ENCODE measurements at places on chromosomes 11 and 22.

- DNase-seq: peak; percentile 52
These were observed 47.7 kb upstream of the GAB2 start for GRCh38 chr11:78465169-78465942.

GRCh38 chr11:126997641-126998040 lies 2.9 kb downstream of the KIRREL3 start:
- no peak for DNase-seq

GRCh38 chr11:117546431-117547194 lies 219.0 kb downstream of the CEP164 start:
- no peak for DNase-seq

DNA sequence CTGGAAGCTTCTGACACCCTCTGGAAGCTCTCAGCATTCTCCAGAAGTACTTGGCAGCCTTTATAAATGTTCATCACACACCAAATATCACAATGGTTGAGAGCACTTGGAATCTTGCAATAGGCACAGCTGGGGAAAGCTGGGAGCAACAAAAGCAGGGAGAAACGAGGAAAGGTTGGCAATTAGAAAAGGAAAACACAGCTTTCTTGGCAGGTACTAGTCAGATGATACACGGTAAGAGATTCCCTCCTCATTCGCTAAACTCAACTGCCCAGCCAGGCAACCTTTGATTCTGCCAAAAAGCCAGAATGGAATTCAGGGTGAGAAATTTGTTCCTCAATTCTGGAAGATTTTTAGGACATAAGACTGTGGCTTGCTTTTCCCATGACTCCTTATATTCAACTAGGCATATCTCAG lies 576.9 kb upstream of the ANO5 start:
- DNase-seq: no peak

GRCh38 chr11:116913000-116913399 lies 75.6 kb upstream of the APOA1 start:
- DNase-seq: no peak

- no peak for DNase-seq
These were observed 5.2 kb downstream of the TRAPPC4 start for GRCh38 chr11:119023741-119024140.

- DNase-seq: no peak
These were observed 65.4 kb downstream of the OTOG start for GRCh38 chr11:17612221-17613188.

- DNase-seq: no peak
These were observed 55.1 kb downstream of the NOX4 start for GRCh38 chr11:89436071-89436470.

Data from GM12891 (cell line).